ENCODE measurements at places on chromosomes 4 and X.

DNA sequence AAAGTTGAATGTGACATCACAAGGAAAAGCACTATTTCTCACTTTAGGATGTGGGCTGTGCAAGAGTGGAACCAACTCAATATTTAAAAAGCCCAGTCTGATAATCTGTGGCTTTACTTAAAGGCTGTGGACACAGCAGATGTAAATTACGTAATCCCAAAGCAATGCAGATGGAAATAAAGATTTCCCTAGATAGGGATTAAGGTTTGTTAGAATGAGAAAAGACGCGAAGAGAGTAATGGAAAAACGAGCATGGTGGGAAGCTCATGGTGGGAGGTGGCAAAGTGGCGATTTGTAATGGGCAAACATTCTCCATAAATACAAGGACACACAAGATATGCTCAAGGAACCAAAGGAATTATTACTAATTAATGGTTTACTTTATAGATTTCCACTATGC is 985.5 kb downstream of the FSTL5 start:
- DNase-seq, result no peak

DNA sequence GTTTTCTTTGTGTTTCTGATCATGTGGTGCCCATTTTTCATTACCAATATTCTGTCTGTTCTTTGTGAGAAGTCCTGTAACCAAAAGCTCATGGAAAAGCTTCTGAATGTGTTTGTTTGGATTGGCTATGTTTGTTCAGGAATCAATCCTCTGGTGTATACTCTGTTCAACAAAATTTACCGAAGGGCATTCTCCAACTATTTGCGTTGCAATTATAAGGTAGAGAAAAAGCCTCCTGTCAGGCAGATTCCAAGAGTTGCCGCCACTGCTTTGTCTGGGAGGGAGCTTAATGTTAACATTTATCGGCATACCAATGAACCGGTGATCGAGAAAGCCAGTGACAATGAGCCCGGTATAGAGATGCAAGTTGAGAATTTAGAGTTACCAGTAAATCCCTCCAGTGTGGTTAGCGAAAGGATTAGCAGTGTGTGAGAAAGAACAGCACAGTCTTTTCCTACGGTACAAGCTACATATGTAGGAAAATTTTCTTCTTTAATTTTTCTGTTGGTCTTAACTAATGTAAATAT is 110.4 kb downstream of the IL13RA2 start:
- DNase-seq, result no peak

GRCh38 chr4:127849505-127850234 is 31.0 kb upstream of the PLK4 start:
- DNase-seq, result no peak

DNA sequence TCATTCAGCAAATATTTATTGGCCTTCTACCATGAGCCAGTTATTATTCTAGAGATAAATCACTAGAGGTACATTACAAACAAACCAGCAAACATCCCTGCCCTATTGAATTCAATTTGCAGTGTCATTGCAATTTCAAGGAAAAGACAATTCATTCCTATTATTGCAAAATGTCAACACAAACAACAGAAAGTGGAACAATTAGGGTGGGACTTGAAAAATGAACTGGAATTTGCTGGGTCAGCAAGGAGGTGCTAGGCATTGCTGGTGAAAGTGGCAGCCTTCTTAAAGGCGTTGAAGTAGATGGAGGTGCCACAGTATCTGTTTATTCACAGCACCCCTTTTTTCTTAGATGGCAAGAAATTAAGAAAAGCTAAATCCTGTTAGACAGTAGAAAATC is 224.0 kb upstream of the BMP3 start:
- DNase-seq, result no peak

DNA sequence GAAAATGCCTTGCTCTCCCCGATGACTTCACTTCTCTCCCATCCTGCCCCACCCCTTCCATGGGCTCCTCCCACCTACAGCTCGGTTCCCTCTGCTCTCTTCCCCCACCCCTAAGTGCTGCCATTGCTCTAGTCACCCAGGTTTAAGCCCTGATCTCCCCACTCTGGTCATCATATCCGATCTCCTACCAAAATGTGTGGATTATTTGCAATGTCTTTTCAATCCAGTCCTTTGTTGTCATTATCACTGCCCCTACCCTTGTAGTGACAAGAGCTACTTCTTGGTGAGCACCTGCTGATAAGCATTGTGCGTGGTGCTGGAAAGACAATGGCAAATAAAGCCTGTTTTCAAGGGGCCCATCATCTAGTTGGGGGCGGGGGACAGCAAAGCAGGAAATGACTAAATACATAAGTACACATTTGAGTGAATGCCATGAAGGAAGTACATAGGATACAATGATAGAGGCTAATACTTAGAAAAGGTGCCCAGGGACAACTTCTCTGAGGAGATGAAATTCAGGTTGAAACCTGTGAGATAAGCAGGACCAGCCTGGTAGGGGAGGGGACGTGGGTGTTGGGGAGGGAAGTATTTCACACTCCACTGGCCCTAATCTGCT is 63.8 kb downstream of the DLG3 start:
- DNase-seq, result no peak

- DNase-seq, result no peak
Measured at GRCh38 chrX:7088968-7089615, 58.4 kb upstream of the STS start.

DNA sequence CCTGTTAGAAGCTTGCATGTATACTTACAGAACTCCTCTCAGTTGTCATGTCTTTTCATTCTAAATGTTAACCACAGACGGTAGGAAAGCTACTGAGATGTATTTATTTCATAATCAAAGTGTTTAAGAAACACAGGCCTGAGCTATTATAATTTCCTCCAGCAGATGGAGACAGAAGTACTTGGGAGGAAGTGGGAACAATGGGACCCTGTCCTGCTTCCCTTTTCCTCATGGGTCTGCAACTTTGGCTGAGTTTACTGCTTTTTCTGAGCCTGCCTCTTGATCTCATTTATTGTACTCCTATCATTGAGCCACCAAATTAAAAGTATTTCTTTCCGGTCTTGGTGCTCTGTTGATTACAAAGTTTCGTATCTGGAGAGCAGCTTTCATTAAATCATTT is 67.7 kb upstream of the SPANXN2 start:
- no peak for DNase-seq

GRCh38 chrX:106894392-106894909 is 8.7 kb downstream of the RIPPLY1 start:
- DNase-seq, result no peak
